Vein endothelial cell (primary cell): ENCODE measurements at places on chromosomes 11 and 22. TPM values are rescaled to one million over a fixed set of nuclear protein-coding genes. Genes with fewer than 3 reads are reported as not detected.

Gene PRDX5
- total RNA-seq, result 154 and 168 TPM in 2 replicates

Gene MS4A6A
- total RNA-seq, result 3.4 and 3.6 TPM in 2 replicates

Gene XKR3
- total RNA-seq, result not detected in 2 replicates

Gene TTC36
- total RNA-seq, result 0.19 and 2.9 TPM in 2 replicates

Gene GAL
- 1.5 and 2.9 TPM in 2 replicates for total RNA-seq

Gene APOL2
- 37.2 and 38.8 TPM in 2 replicates for total RNA-seq

Gene APOL4
- total RNA-seq, result 0.57 and 1.6 TPM in 2 replicates
